Stimulated activated CD4-positive, alpha-beta T cell treated with anti-CD3 and anti-CD28 coated beads, Interleukin-2, amount 100 ng/mL, for 24 hours (primary cell): ENCODE measurements at places on chromosomes 3 and 15.

DNA sequence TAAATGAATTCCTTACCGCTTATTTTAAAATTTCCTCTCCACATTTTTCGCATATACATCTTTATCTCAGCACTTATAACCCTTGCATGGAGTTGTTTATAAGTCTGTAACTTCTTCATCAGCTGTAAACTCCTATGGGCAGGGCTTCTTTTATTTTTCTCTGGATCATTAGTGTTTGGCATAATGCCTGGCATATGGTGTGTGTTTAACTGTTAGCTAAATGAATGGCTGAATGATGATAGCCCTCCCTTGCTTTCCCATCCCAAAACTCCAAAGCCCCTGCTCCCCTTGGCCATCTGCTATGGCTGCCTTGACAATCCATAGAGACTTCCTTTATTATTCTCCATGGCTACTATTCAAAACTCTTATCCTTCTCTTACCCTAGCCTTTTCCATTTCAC is 48.1 kb upstream of the SEMA6D start:
- DNase-seq = no peak

DNA sequence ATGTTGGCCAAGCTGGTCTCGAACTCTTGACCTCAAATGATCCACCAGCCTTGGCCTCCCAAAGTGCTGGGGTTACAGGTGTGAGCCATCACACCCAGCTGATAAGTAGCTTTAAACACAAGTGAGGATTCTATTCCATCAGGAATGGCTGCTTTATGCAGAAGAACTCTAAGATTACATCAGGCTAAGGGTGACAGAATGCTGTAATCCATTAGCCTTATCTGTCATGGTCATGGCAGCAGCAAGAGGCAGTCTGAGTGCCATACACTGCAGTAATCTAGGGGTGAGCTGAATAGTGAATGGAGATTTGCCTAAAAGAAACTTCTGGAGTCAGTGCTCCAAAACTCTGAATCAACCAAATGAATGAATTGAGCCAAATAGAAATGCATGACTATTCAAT is 39.6 kb downstream of the LIPC start:
- no peak for DNase-seq

DNA sequence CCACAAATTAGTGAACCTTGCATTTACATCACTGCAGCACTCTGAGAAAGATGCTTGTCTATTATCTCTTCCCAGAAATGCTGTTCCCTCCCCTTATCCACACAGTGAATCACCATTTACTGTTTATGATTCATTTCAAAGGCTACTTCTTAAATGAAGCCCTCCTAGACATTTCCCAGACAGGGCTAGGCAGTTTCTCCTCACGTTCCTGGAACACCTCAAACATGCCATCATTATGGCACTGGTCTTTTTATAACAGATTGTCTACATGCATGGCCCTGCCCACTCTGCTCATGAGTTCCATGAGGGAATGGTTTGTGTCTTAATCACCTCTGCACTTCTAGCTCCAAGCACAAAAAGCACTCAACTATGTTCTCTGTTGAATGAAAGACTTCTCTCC is 32.2 kb upstream of the TM2D3 start:
- DNase-seq = no peak

GRCh38 chr15:79858469-79858868 is 38.3 kb downstream of the MTHFS start:
- DNase-seq = no peak

- DNase-seq = no peak
Observed at GRCh38 chr3:89525609-89526008, 418.2 kb downstream of the EPHA3 start.

GRCh38 chr3:149628957-149629670 is 28.7 kb downstream of the WWTR1 start:
- no peak for DNase-seq

- no peak for DNase-seq
Observed at GRCh38 chr3:74107451-74107850, 482.7 kb upstream of the PDZRN3 start.

- peak; percentile 33 for DNase-seq
Observed at GRCh38 chr15:89740137-89740536, 10.9 kb downstream of the MESP1 start.

DNA sequence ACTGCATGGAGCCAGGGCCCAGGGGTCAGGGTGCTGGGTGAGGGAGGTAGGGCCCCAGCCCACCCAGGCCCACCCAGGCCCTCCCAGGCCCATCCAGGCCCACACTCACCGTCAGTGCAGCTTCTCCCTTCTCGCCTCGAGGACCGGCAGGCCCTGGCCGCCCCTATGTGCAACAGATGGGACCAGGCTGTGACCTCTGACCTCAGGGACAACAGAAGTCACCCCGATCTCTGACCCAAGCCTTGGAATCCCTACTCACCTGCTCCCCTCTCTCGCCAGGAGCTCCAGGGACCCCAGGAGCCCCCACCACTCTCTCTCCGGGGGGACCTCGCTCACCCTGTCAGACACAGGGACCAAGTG is 2.8 kb upstream of the UCN2 start:
- no peak for DNase-seq

DNA sequence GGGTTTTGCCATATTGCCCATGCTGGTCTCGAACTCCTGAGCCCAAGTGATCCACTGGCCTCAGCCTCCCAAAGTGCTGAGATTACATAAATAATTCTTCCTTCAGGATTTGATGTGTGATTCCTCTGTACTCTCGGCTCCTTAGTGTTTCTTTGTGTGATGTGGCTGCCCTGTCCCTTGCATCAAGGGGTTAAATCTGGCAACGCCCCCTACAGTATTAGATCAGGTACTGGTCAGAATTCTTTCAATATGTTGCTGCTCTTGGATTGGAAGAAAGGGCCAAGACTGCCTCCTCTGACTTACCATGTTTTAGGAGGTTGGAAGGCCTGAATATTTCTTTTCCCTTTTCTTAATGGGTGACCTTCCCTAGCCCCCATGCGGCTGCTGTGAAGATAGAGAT is 390.6 kb upstream of the WNT5A start:
- no peak for DNase-seq

GRCh38 chr15:36912311-36912712 is 188.0 kb downstream of the MEIS2 start:
- DNase-seq = no peak

- no peak for DNase-seq
Observed at GRCh38 chr3:22244761-22245521, 493.9 kb upstream of the ZNF385D start.

DNA sequence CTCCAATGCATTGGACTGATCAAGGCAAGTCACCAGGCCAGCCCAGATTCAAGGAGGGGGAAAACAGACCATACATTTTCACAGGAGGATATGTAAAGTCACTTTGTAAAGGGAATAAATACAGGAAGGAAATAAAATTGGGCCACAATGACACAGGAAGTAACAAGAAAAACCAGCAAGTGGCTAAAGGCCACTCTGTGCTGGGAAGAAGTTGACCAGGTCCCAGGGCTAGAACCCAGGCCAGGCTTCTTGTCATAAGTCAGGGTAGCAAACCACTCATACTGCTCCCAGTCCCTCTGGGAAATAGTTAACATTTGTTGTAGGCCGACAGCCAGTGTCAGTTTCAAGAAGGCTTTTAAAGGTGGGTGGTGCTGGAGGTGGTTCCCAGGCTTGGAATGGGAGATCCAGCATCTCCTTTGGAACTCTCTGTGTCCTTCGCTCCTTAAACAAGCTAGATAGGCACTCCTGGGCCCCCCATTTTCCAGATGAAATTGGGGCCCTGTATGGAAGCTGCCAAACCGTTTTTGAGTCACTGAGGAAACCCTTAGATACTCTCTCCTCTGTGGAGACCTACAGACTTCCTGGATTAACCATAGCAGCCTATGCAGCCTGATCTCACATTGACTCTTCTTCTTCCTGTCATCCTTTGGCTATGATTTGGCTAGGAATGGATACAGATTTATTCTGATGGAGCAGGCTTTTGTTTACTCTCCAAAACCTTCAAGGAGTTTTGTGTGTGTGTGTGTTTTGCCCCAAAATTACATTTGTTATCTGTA is 14.7 kb upstream of the EDC3 start:
- no peak for DNase-seq
